ENCODE measurements at places on chromosomes 6 and 20.

DNA sequence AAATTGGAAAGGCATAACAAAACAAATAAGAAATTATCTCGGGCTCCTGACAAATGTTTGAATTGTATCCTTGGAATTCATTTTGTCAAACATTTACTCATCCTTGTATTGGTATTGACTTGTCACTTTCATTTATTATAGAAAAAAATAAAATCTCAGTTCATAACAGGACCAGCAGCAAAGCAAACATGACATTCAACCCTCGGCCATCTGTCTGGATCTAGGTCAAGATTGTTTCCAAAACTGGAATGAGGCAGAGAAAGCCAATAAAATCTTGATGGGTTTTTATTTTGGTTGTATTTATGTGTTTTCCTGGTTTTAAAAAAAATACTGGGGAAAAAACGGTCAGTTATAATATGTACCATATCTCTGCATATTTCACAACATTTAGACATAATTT lies 42.9 kb upstream of the FABP7 start:
- no peak for DNase-seq

DNA sequence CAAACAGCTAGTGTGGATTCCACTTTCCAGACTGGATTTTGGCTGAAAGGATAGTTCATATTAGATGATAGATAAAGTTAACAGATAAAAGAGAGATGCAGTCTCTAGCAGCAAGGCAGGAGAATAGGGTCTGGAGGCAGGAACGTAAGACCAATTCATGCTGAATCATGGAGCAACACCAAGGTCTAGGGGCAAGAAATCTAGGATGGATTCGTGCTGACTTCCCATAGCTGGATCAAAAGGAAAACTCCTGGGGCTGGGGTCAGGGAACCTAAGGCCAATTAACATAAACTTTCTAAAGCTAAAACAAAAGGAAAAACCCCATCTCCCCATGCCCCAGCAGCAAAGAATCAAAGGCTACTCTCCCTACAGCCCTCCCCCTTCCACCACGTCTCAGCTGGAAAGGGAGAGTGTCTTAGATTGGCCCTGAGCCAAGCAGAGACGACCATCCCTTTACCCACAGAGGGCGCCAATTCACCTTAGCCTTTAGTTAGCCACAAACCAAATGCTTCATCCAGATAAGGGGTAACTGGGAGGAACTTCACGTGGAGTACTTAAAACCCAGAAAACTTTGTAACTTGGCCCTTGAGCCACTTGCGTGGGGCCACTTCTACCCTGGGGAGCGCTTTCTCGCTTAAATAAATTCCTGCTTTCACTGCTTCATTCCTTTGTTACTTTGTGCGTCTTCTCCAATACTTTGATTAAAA lies 7.6 kb downstream of the TREM1 start:
- DNase-seq = peak; percentile 55

GRCh38 chr6:127073222-127073621 lies 45.2 kb upstream of the RSPO3 start:
- no peak for DNase-seq

- DNase-seq = no peak
Observed at GRCh38 chr20:59247731-59248684, 52.4 kb upstream of the EDN3 start.

- DNase-seq = peak; percentile 6
Observed at GRCh38 chr6:89475634-89476033, 42.7 kb downstream of the ANKRD6 start.
